ENCODE measurements at places on chromosomes 2 and 18.

- no peak for DNase-seq
These were observed 42.5 kb upstream of the ACADL start for GRCh38 chr2:210267698-210268097.

- no peak for DNase-seq
These were observed 339.5 kb downstream of the TXNL1 start for GRCh38 chr18:56298935-56299334.

DNA sequence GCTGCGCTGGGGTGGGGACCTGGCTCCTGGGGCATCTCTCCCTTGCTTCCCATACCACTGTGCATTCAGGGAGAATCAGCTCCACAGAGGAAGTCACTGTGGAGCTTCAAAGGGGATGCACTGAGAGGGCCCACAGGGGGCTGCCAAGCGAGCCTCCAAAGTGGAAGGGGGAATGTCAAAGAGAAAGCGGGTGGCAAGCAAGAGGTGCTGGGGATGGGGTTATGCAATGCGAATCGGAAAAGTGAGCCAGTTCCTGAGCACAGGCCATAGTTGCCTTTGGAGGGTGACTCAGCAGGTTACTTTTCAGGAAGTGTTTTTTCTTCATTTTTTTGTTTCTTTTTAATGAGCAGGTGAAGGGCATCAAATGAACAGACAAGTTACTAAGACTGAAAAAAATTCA lies 17.6 kb downstream of the PMAIP1 start:
- DNase-seq = peak; percentile 94

DNA sequence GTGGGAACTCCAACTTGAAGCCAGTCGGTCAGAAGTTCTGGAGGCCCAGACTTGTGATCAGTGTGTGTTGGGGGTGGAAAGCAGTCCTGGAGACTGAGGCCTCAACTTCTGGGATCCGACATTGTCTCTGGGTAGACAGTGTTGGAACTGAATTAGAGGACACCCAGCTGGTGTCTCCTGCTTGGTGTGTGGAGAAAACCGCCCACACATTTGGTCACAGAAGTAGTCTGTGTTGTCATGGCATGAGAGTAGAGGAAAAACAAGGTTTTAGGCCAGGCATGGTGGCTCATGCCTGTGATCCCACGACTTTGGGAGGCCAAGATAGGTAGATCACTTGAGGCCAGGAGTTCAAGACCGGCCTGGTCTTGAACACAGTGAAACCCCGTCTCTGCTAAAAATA lies 51.5 kb downstream of the PUM2 start:
- DNase-seq = no peak

DNA sequence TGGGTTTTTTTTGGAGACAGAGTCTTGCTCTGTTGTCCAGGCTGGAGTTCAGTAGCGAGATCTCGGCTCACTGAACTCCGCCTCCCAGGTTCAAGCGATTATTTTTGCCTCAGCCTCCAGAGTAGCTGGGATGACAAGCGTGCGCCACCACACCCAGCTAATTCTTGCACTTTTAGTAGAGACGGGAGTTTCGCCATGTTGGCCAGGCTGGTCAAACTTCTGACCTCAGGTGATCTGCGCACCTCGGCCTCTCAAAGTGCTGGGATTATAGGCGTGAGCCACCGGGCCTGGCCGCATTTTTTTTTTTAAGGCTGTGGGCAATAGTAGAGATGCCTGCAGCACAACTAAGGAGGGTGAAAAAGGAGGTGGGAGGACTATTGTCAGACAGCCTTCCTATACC lies 41.7 kb upstream of the ZNF532 start:
- no peak for DNase-seq

GRCh38 chr2:149080099-149080498 lies 41.6 kb downstream of the LYPD6B start:
- no peak for DNase-seq

DNA sequence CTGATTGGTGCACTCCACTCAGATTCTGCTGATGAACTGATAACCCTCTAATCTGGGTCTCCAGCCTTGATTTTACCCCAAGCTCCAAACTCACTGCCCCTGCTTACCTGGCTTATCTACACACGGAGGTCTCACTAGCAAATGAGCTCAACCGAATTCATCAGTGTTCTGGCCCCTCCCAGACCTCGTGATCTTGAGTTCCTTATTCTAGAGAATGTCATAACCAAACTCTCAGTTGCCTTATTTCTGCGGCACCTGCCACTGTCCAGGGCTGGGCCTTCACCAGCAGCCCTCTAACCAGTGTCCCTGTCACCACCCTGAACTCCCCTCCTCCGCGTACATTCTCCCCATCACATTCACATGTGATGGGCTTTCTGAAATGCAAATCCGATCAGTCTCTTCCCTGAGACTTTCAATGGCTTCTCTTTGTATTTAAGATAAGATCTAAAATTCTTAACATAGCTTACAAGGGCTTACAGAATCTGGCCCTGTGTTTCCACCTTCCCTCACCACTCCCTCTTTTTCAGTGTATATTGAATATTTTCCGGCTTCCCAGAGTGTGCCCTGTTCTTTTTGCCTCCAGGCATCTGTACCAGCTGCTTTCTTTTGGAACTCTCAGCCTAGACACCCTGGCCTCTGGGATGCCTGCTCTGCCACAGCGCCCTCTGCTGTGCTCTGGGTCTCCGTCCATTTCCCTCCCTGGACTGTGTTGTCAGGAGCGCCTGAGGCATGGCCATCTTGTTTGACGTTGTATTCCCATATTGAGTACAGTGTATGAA lies 31.1 kb downstream of the NAB1 start:
- no peak for DNase-seq

GRCh38 chr2:37568565-37568964 lies 102.9 kb downstream of the CDC42EP3 start:
- no peak for DNase-seq

- DNase-seq = no peak
These were observed 60.0 kb downstream of the ZEB2 start for GRCh38 chr2:144459937-144460336.

DNA sequence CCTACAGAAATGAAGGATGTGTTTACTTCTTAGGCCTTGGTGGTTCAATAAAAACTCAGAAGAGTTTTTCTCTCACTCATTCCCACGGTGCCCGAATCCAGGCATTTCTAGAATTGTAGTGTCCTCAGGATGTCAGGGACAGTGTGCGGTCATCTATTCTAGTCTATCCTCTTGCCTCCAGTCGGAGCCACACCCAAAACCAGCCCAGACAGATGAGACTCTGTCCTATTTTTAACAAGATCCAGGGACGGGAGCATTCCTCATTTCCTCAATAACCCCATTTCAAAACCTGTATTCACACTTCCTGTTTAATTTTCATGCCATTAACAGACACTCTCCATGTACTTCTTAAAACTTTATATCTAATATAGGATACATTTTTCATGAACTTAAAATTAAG lies 11.6 kb upstream of the RBMS1 start:
- no peak for DNase-seq

DNA sequence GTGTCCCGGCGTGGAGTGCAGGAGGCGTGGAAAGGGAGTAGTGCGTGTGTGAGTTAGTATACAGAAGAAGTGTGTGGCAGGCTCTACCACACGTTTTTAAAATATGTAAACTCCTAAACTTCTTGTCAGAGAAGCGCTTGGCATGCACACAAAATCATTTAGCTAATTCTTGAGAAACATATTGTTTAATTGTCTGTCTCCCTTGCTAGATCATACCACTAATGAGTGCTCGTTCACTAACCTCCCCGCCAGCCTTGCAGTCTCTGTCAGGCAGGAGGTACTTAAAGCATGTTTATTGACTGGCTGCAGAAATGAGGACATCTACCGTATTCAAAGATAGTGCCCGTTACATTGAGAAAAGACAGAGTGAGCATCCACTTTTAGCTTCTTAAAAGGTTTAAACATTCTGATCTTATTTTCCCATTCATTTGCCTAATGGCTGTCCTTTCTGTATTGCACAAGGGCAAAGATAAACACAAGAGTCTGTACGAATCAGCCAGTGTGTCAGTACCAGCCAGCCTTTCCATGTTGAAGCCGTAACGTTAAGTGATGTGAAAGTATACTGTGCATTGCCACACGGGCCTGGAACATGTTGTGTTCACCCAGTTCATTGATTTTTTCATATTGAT lies 41.4 kb downstream of the TRAPPC12 start:
- no peak for DNase-seq

DNA sequence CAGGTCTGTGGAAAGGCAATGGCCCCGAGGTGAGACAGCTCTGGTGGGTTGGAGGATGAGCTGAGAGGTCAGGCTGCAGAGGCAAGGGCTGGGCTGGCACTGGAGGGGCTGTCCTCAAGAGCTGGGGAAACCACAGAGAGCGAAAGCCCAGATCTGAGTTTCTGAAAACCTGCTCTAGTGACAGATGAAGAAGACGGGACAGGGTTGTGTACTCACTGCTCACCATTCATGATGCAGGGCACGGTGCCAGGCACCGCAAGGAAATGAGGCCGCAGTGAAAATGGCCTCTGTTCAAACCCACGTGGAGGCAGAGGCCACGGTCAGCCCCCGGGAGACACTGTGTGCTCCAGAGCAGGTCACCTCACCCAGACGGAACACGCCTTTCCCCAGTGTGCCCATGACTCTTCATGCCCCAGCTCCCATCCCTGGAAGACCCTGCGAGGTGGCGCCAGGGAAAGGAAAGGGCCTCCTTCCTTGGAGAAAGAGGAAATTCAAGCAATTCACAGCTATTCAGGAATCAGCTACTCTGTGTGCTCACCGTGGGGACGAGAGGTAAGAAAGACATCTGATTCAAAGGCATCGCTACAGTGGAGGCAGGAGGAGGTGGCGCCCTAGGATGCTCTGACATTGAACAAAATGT lies 24.3 kb upstream of the ID2 start:
- DNase-seq = no peak

GRCh38 chr2:32768387-32769174 lies 140.7 kb downstream of the TTC27 start:
- DNase-seq = peak; percentile 69

DNA sequence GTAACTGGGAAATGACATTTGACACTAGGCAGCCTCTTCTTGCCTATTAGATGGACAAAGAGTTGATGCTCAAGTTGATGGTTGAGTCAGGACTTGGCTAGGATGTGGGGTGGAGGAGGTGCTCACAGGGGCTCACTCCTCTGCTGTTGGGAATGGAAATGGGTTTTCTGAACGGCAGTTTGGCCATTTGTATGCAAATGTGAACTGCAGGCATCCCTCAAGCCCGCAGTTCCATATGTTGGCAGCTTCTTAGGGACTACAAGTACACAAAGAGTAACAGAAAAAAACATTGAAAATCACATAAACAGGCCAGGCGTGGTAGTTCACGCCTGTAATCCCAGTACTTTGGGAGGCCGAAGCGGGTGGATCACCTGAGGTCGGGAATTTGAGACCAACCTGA lies 80.8 kb downstream of the INPP5D start:
- DNase-seq = no peak

- DNase-seq = no peak
These were observed 142.6 kb upstream of the SERPINE2 start for GRCh38 chr2:224181534-224182155.

DNA sequence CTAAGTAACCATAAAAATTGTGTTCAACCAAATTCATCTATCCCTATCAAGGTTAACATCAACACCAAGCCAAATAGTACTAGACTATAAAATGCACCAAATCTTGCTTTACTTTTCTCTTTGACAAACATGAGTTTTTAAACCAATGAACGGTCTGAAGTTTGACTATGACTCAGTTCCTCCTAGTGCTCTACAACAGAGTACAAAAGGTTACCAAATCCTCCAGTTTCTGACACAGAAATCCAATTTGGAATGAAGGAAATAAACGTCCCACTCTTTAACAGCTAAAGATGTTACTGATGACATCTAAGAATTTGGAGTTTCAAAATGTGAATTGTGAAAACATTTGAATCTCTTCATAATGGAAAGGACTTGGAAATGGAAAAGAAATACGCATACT lies 11.8 kb upstream of the ACVR1 start:
- no peak for DNase-seq

DNA sequence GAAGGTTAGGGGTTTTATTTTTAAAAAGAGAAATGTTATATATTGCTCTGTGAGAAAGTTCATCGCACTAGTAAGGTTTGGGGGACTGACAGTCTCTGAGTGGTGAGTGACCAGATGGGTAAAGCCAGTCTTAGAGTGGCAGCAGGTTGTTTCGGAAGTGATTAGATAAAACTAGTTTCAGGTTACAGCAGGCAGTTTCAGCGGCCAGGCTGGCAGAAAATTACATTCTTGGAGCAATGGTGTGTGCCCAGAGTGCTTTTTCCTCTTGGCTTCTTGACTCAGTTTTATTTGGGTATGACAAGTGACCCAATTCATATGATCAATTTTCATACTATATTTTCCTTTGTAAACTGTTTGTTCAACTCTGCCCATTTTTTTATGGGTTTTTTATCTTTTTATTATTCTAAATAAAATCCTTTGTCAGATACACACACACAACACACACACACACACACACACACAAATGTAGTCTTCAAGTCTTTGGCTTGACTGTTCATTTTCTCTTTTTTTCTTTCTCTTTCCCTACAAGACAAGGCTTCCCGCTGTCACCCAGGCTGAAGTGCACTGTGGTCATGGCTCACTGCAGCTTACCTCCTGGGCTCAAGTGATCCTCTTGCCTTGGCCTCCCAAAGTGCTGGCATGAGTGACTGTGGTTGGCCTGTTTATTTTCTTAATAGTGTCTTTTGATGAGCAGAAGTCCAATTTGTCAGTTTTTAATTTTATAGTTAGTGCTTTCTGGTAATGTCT lies 30.9 kb downstream of the RALBP1 start:
- no peak for DNase-seq

- no peak for DNase-seq
These were observed 40.6 kb upstream of the LAMA1 start for GRCh38 chr18:7158216-7158615.

DNA sequence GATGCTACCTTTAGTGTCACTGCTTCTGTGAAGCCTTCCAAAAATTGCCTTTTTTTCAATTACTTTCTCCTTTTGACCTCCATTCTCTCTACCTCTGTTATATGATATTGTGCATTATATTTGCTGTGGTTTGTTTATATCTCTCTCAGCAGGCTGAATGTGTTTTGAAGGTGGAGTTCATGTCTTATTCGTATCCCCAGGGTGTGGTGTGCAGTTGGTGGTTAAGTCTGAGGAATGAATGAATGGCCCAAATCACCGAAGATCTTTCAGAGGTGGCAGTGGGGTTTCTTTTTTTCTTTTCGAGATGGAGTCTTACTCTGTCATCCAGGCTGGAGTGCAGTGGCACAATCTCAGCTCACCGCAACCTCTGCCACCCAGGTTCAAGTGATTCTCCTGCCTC lies 53.5 kb upstream of the MAP4K3 start:
- DNase-seq = no peak

GRCh38 chr2:67839242-67839641 lies 223.6 kb downstream of the C1D start:
- no peak for DNase-seq

- DNase-seq = no peak
These were observed 54.0 kb upstream of the IMP4 start for GRCh38 chr2:130288467-130289403.

- DNase-seq = no peak
These were observed 874.7 kb downstream of the NRXN1 start for GRCh38 chr2:50157279-50157678.

- no peak for DNase-seq
These were observed 127.9 kb upstream of the SH3BP4 start for GRCh38 chr2:234823877-234824376.
